CD4-positive, alpha-beta T cell (primary cell): ENCODE measurements at places on chromosomes 16 and 17. TPM values are rescaled to one million over a fixed set of nuclear protein-coding genes. Genes with fewer than 3 reads are reported as not detected.

GRCh38 chr16:55747785-55748184 is 85.1 kb downstream of the CES1 start:
- no peak overlapping the region for H3K27ac ChIP-seq
- H3K4me1 ChIP-seq: no peaks in the 10 kb centered on the region
- peaks cover 2% of the 10 kb centered on the region for H3K27me3 ChIP-seq
- H3K36me3 ChIP-seq: no peaks in the 10 kb centered on the region

UNC13D gene
- 110 TPM for total RNA-seq

DNA sequence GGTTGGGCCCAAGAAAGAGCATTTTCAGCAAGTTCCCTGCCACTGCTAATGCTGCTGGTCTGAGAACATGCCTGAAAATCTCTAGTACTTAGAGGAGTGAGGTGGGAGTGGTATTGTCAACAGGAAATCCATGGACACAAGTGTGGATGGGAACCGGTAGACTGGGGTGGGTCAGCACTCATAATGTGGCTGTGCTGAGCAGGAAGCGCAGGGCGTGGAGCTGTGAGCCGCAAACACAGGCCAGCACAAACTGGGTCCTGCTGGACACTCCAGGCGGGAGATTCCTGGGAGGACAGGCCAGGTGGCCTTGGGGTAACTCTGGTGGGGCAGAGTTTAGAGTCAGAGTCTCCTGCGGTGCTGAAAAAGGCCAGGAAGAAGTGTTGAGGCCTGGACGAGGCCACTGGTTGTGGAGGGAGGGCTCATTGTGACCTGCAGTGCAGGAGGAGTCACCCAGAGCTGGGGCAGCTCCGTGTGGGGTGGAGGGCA is 62.6 kb downstream of the BANP start:
- no peak overlapping the region for H3K4me3 ChIP-seq
- no peak overlapping the region for H3K27ac ChIP-seq
- peaks cover 57% of the 10 kb centered on the region for H3K36me3 ChIP-seq
- no peaks in the 10 kb centered on the region for H3K27me3 ChIP-seq

- no peaks in the 10 kb centered on the region for H3K4me1 ChIP-seq
- H3K4me3 ChIP-seq: no peak overlapping the region
- no peaks in the 10 kb centered on the region for H3K27me3 ChIP-seq
- DNase-seq: no peak
- H3K36me3 ChIP-seq: no peaks in the 10 kb centered on the region
Observed at GRCh38 chr16:7651803-7652570, 319.3 kb downstream of the RBFOX1 start.

DNA sequence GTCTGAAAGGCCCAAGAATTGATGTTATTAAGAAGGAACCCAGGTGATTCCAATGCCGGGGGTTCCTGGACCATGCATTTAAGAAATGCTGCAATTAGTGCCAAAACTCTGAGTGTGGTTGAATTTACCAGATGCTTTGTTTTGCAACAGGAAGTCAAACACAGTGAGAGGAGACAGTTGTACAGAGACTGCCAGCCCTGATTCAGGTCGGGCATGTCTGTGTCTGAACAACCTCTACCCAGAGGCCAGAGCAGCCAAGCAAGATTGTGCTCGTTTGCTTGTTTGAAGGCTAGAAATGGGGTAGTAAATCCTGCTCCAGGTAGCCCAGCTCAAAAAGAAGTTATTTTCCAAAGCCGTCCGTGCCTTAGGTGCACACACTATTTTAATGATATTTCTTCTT is 412.4 kb upstream of the ERCC4 start:
- H3K36me3 ChIP-seq: no peaks in the 10 kb centered on the region
- H3K27ac ChIP-seq: no peak overlapping the region
- H3K4me3 ChIP-seq: no peak overlapping the region
- H3K4me1 ChIP-seq: no peaks in the 10 kb centered on the region
- DNase-seq: no peak

P2RX5 gene
- total RNA-seq: 14.3 TPM

DNA sequence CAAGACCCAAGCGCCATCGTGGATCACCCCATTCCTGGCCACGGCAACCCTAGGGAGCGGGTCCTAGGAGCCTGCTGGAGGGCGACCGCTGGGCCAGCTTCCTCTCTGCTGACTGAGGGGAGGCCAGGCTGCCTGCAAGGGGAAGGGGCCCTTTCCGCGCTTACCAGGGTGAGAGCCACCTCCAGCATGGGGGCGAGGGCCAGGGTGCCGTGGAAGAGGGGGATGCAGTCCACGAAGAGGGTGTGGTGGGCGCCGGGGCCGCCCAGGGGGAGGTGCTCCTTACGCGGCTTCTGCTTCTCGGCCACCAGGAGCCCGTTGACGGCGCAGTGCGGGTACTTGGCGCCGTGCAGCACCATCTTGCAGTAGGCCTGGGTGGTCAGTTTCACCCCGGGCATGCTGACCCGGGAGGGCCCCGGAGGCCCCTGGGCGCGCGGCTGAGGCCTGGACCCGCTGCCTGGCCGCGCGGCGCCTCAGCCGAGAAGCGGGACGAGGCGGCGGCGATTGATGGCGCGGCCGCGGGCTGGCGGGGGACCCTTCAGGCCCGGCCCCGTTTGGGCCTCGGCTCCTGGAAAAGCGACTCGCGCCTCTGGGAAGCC is 345 bp downstream of the EMC8 start:
- H3K4me1 ChIP-seq: peaks cover 40% of the 10 kb centered on the region
- H3K27me3 ChIP-seq: no peaks in the 10 kb centered on the region
- peak overlapping the region; percentile 84 for H3K4me3 ChIP-seq
- peak overlapping the region; percentile 95 for H3K27ac ChIP-seq

RNF157 gene
- 21.1 TPM for total RNA-seq

CDC42EP4 gene
- 3.5 TPM for total RNA-seq

- H3K4me3 ChIP-seq: no peak overlapping the region
- no peaks in the 10 kb centered on the region for H3K4me1 ChIP-seq
- no peak overlapping the region for H3K27ac ChIP-seq
- H3K27me3 ChIP-seq: no peaks in the 10 kb centered on the region
- DNase-seq: no peak
Observed at GRCh38 chr16:53556521-53556920, 53.5 kb upstream of the AKTIP start.

SMARCD2 gene
- total RNA-seq: 102 TPM

GRCh38 chr17:7114241-7114874 is at the start of gene ASGR2:
Gene ASGR2 (minus strand): TSS chr17:7114822. CDS start chr17:7114240, 582 bp downstream.
- H3K4me1 ChIP-seq: peaks cover 6% of the 10 kb centered on the region
- no peak for DNase-seq
- no peak within 1 kb of the TSS for H3K4me3 ChIP-seq
- H3K27ac ChIP-seq: no peak within 1 kb of the TSS
- H3K36me3 ChIP-seq: no peaks in the 10 kb centered on the region

DNA sequence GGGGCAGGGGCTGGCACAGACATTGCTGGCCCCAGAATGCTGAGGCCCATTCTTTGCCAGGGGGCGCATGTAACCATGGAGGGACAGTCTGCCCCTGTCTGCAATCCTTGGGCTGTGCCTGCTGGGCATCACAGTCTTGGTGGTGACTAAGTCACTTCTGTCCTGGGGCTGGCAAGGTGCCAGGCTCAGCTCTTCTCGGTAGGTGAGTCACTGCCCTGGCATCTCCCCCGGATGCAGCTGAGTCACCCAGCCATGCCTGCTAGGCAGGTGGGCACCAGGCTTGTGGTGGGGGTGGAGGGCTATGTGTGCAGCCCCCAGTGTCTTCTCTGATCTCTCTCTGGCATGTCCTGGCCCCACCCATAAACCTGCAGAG is 5.6 kb downstream of the RARA start:
- DNase-seq: peak; percentile 81
- no peak overlapping the region for H3K4me3 ChIP-seq
- H3K27me3 ChIP-seq: no peaks in the 10 kb centered on the region
- peaks cover 80% of the 10 kb centered on the region for H3K4me1 ChIP-seq
- H3K27ac ChIP-seq: no peak overlapping the region
- no peaks in the 10 kb centered on the region for H3K36me3 ChIP-seq

SULT1A2 gene
- 0.45 TPM for total RNA-seq

FNDC8 gene
- total RNA-seq: not detected

MAPT gene
- total RNA-seq: 0.53 TPM

DNA sequence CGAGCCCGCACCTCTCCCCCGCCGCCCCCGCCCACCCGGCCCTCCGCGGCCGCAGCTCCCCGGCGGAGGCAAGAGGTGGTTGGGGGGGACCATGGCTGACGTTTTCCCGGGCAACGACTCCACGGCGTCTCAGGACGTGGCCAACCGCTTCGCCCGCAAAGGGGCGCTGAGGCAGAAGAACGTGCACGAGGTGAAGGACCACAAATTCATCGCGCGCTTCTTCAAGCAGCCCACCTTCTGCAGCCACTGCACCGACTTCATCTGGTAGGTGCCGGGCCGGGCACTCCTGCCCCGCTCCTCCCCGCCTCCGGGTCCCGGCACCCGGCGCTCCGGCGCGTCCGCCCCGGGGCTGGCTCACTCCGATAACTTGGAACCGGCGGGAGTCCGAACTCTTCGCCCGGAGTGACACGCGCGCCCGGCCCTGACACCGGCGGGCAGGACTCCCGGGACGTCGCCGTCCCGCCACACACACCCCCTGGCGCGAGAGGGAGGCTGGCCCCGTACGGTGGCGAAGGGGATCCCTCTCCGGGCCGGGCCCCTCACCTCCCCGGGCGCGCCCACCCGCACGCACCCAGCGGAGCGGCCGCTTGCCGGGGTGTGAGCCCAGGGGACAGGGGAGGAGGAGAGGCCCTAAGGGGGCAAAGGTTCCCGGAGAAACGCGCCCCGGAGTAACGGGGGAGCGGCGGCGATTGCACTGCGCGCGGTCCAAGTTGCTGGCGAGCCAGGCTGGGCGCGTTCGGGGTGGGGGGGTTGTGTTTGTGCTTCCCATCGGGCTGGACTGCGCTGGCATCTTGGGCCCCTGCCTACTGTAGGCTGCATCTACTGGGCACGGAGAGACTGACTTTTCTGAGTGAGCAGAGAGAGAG is 581 bp downstream of the PRKCA start:
- peaks cover 26% of the 10 kb centered on the region for H3K4me1 ChIP-seq
- H3K27ac ChIP-seq: no peak overlapping the region
- H3K36me3 ChIP-seq: no peaks in the 10 kb centered on the region
- no peaks in the 10 kb centered on the region for H3K27me3 ChIP-seq
- peak; percentile 18 for DNase-seq
- H3K4me3 ChIP-seq: peak overlapping the region; percentile 82

GCGR gene
- not detected for total RNA-seq

DNA sequence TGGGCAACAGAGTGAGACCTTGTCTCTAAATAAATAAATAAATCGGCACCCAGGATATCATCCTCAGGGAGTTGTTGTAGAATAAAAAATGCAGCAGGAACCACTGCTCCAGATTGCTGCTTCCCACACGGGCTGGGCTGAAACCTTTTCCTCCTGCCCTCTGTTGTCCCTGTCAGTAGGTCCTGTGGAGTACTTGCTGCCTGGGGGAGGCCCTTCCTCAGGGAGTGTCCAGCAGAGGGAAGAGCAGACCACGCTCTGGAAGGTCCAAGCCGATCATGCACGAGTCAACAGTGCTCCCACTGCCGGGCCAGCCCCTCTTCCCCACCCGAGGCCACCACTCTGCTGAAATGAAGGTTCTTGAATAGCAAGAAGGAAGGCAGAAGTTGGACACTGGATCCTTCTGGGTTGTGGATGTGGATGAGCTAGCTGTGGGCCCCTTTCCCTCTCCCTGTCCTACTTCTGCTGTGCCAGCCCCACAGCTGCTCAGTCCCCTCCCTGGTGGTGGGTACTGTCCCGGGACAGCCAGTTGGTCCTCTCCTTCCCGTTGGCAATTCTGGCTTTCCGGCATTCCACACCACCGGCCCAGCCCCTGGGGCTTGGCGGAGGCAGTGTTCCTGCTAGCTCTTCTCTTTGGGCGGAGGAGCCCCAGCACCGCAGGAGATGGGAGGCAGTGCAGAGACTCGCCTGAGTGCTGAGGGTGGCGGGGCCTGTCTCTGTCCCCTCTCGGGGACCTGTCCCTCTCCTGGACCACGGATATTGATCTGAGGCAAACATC is 10.8 kb downstream of the CDK5R1 start:
- no peak for DNase-seq
- H3K4me3 ChIP-seq: no peak overlapping the region
- H3K36me3 ChIP-seq: no peaks in the 10 kb centered on the region

DNA sequence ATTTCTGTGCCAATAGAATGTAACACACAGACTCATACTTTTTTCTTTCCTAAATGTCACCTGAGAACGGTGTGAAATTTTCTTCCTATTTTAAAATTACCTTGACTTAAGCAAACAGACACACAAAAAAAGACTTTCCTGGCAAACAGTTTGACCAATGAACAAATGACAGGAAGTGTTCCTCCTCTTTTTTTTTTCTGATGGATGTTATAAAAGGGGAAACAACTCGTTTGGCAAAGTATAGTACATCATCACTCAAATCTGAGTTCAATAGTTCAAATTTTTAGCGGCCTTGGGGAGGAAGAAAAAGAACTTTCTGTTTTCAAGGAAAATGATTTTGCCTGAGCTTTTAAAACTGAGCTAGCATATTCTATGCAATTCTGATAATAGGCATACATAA is 19.8 kb downstream of the HS3ST3A1 start:
- no peak overlapping the region for H3K4me3 ChIP-seq
- H3K27me3 ChIP-seq: peaks cover 2% of the 10 kb centered on the region
- H3K27ac ChIP-seq: no peak overlapping the region
- no peaks in the 10 kb centered on the region for H3K4me1 ChIP-seq

DNA sequence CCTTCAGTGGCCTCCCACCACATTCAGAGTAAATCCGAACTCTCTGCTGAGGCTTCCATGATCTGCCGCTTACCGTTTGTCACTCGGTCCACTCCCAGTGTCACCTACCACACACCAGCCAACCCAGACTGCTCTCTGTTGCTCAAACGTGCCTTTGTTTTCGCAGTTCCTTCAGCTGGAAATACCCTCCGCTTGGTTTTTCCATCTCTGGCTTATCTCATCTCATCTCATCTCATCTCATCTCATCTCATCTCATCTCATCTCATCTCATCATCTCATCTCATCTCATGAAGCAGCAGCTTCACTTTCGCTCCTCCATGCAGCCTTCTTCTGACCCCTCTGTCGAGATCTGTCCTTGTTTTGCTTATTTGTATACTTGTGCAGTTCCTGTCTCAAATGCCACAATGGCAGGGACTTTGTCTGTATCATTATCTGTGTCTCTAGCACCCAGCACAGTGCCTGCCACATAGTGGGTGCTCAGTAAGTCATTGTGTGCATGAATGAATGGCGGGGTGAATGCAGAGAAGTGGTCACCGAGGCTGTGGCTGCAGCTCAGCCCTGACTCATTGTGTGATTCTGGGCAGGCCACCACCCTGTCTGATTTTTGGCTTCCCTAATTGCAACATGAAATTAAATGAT is 3.8 kb upstream of the SNX20 start:
- H3K27me3 ChIP-seq: no peaks in the 10 kb centered on the region
- H3K36me3 ChIP-seq: no peaks in the 10 kb centered on the region
- no peak overlapping the region for H3K4me3 ChIP-seq
- H3K4me1 ChIP-seq: peaks cover 71% of the 10 kb centered on the region
- no peak for DNase-seq

- H3K27ac ChIP-seq: no peak overlapping the region
- no peak overlapping the region for H3K4me3 ChIP-seq
- H3K4me1 ChIP-seq: peaks cover 52% of the 10 kb centered on the region
- no peaks in the 10 kb centered on the region for H3K27me3 ChIP-seq
Observed at GRCh38 chr17:80888276-80889160, 103.1 kb upstream of the CHMP6 start.

CHRNE gene
- 3.2 TPM for total RNA-seq

GDPD1 gene
- total RNA-seq: 2.3 TPM

- H3K4me3 ChIP-seq: peak overlapping the region; percentile 77
- no peaks in the 10 kb centered on the region for H3K27me3 ChIP-seq
- H3K4me1 ChIP-seq: peaks cover 57% of the 10 kb centered on the region
Observed at GRCh38 chr17:17839791-17840707, 3.3 kb upstream of the SREBF1 start.
